ENCODE measurements at places on chromosomes 12 and 14.
A peak's percentile ranks its signal among the peaks of the same experiment; 100 is the strongest.

DNA sequence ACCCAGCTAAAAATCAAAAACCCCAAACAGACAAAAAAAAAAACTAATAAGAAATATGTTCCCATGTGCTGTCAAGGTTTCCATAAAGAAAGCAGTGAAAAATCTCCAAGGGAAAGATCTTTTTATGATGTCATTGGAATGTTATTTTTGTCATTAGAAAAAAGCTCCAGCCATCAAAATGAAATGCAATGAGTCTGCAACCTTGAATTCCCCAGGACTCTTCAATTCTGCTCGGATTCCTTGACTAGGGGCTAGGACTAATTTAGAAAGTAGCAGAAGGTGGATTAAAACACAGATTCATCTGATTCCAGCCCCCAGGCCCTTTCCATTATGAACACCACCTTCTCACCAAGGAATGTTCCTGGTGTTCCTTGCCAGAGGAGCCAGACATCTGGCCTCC lies 6.0 kb upstream of the PCNX1 start:
- no peak for DNase-seq

- no peak for DNase-seq
These were observed 60.9 kb upstream of the FBRSL1 start for GRCh38 chr12:132428936-132429601.

DNA sequence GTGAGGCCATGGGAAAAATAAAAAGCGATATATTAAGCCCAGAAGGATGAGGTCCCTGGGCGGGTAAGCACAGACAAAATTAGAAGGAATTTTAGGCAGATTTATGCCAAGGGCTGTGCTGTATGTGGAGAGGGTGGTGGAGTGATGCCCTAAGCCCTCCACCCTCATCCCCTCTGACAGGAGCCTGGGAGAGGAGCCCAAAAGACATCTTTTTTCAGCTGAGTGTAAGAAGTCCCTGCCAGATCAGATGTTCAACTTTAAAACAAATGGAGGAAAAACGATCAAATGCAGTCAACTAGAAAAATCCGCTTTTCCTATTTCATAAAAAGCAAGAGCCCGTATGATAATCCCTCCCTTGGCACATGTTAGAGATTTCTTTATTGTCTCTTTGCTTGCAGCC lies 47.7 kb upstream of the NRXN3 start:
- no peak for DNase-seq

- DNase-seq = no peak
These were observed 214.1 kb downstream of the RPAP3 start for GRCh38 chr12:47491516-47492305.

DNA sequence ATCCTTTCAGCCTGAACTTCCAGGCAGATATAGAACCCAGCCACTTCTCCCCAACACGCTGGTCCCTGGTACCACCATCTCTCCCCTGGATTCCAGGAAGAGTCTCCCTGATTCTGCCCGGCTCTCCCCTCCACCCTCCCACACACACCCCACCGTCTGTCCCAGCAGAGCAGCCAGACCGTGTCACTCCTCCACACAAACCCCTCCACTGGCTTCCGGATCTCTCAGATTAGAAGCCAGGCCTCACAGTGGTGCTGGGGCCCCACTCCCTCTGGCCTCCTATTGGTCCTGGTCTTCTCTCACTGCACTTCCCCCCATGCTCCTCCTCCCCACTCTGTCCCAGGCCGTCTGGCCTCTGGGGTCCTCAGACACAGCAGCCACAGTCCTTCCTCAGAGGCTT lies 52.4 kb upstream of the CDKN3 start:
- no peak for DNase-seq

- no peak for DNase-seq
These were observed 376.8 kb downstream of the DPF3 start for GRCh38 chr14:72516936-72517700.

DNA sequence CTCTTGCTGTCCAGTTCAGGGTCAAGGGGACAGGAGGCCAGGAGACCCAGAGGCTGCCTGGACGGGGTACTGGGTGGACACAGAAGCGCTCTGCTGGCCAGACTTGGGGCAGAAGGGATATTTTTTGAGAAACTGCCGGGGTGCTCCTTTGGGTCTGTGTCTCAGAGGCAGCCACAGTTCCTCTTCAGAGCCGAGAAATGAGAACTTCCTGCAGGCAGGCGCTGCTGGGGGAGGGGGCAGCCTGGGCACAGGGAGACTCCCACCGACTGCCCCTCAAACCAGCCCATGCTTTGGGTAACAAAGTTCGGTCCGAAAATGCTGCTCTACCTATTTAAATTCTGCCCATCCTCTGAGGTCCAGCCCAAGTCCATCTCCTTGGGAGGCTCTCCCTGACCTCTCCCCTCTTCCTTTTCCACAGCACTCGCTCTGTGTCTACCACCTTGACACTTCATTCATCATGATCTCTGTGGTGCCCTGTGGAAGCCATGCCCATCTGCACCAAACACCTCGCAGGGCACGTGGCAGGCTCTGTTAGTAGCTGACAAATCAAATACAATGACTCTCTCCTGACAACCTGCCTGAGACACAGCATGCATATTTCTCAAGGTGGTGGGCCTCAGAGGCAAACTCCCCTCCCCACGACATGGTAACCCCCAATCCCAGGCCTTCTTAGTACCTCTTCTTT lies 16.4 kb downstream of the HDAC7 start:
- no peak for DNase-seq

DNA sequence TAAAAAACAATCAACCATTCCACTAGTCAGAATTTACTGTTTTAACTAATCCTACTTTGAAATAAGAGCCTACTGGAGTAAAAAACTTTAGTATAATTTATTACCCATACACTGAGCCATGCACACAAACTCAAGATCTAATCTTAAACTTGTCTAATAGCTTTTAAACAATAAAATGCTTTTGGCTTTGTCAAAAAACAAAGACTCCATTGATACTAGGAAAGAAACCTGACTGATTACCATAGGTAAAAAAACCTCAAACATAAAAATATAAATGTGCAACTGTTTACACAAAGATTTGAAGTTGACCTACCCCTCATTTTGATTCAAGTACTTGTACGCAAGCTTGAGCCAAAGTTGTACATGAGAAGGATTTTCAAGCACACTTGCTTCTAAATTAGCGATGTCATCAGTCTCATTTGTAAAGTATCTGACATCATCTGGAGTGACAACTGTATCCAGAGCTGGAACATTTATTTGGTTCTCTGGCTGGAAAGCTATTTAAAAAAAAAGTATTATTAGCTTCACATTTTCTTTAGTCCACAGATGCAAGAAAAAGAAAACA lies 36.1 kb downstream of the ZFC3H1 start:
- DNase-seq = no peak

GRCh38 chr14:74979442-74980397 lies 23.0 kb upstream of the EIF2B2 start:
- no peak for DNase-seq

DNA sequence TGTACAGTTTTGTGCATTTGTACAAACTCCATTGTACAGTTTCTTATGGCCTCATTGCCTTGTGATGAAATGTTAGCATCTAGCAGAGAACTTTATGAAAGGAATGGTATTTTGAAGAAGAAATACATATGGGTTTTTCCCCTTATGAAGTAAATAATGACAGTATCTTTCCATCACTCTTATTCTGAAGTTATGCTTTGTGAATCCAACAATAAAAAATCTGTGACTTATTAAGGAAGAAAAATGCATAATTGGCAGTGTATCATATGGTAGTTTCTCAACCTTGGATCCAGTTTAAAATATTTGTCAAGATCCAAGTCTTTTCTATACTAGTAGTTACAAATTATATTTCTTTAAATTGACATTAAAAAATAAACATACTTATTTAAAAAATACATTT lies 859.1 kb upstream of the FLRT2 start:
- no peak for DNase-seq

- DNase-seq = no peak
These were observed 226.3 kb downstream of the MON2 start for GRCh38 chr12:62692884-62693283.

DNA sequence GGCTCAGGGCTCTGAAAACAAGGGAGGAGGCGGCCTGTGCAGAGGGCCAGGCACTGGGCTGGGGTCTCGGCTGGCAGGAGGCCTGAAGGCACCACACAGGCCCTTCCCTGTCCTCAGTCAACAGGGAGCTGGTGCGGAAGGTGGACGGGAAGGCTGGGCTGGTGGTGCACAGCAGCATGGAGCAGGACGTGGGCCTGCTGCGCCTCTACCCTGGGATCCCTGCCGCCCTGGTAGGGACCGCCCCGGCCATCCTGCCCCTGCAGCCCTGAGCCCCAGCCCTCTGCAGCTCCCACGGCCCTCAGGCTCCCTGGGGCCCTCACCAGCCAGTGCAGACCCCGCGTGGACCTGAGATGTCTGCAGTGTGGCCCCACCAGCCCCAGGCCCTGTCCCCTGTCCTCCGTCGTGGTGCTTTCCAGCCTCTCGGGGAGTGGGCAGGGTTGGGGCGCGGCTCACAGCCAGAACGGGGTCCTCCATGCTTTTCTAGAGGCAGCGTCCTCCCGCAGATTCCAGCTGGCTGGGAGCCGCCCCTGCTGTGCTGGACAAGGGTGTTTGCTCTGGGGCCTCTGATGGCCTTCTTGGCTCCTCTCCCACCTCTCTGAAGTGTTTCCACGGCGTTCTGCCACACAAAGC lies 18.1 kb downstream of the ASPG start:
- no peak for DNase-seq

DNA sequence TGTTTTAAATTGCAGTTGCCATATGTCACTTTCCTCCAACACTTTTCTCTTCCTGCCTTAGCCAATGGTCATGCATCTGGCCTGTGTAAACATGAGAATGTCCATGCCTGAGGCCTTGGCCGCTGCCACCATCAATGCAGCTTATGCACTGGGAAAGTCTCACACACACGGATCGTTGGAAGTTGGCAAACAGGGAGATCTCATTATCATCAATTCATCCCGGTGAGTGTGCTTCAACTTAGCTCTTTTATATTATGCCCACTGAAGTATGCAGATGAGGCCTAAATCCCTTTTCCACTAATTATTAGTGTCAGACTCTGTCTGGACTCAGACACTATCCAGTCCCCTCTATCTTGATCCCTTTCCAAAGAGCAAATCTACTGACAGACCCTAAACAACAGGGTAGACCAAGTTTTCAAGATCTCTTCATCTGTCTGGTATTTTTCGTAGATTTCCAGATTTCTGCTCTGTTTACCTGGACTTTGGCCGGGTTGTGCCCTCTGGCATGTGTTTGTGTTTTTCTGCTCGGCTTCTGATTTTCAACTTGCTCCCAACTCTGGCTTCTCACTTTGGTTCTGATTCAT lies 23.2 kb downstream of the AMDHD1 start:
- DNase-seq = no peak

- no peak for DNase-seq
These were observed 40.8 kb upstream of the RFLNA start for GRCh38 chr12:124254126-124254525.

- DNase-seq = peak; percentile 5
These were observed 6.9 kb upstream of the NTS start for GRCh38 chr12:85866986-85867776.

DNA sequence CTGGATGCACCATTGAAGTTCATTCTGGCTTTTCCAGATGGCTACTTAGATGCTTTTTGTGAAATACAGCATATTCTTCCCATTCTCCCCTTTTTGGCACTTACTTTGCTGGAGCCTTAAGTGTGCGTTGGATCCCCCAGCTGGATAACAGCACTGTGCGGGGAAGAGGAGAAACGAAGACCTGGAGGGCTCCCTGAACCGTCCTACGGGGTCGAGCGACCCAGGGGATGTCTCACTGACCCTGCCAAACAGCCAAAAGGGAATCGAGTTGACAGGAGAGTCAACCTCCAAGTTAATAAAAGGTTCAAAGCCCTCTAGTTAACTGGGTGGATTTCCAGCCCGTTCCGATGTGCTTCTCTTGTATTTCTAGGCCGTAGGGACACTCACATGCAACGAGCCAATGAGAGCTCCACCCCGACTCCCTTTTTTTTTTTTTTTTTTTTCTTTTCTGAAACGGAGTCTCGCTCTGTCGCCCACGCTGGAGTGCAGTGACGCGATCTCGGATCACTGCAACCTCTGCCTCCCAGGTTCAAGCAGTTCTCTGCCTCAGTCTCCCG lies 1.0 kb upstream of the CAMKK2 start:
- no peak for DNase-seq

DNA sequence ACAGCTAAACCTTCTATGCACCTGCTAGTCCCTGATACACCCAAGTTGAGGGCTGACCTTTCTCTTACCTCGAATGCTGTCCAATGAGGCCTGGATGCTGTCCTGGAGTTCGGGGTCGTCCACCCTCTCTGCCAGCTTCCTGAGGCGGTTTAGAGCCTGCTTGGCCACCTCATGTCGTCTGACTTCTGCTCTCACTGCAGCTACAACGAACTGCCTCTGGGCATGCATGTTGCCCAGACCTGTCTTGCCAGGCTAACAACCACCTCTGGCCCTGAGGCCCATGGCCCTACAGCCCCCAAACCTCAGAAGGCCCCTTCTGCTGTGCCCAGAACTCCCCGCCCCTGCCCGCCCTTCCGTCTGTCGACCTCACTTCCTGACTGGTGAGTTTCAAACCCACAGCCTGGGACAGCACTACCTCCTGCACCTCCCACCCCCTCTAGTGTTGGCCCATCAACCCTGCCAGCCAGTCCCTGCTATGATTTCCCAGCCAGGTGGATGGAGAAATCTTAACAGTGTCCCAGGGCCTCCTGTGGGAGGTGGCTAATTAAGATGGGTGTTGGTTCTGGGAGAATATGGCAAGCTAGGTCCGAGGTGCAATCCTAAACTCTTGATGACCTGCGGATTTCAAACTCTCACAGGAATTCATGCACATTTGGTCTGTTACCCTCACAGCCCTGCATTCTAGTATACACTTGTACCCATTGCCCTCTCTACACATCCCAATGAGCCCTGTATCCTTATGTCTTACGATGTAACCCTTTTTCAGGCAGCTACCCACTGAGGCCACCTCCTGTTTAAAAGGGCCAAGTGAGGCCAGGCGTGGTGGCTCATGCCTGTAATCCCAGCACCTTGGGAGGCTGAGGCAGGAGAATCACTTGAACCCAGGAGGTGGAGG lies 2.7 kb upstream of the TSPAN31 start:
- DNase-seq = peak; percentile 76

GRCh38 chr12:53059434-53060063 lies 9.7 kb downstream of the TNS2 start:
- no peak for DNase-seq

GRCh38 chr14:23104591-23105347 lies at the start of gene CIROP:
Gene CIROP (minus strand): TSS chr14:23104989. CDS start chr14:23104920, 69 bp downstream.
- DNase-seq = no peak

Measured in GM19239 (cell line).